ENCODE measurements at places on chromosomes 16 and 17.
A peak's percentile ranks its signal among the peaks of the same experiment; 100 is the strongest.

DNA sequence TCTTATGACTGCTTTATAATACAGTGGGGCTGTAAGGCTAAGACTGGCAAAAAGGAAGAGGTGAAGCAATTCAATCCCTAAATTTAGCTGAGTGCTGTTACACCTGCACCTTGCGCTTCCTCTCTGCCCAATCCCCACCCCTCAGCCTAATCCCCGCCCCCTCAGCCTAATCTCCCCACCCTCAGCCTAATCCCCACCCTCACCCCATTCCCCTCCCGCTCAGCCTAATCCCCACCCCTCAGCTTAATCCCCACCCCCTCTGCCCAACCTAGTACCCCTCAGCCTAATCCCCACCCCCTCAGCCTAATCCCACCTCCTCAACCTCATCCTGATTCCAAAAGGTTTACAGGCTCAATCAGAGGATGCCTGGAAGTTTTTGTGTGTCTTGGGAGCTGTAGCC lies 155.5 kb downstream of the PMP22 start:
- no peak for DNase-seq

- DNase-seq, result no peak
Observed at GRCh38 chr16:2809149-2809760, 7.8 kb upstream of the PRSS21 start.

- DNase-seq, result no peak
Observed at GRCh38 chr17:78669975-78670518, 92.9 kb upstream of the DNAH17 start.

DNA sequence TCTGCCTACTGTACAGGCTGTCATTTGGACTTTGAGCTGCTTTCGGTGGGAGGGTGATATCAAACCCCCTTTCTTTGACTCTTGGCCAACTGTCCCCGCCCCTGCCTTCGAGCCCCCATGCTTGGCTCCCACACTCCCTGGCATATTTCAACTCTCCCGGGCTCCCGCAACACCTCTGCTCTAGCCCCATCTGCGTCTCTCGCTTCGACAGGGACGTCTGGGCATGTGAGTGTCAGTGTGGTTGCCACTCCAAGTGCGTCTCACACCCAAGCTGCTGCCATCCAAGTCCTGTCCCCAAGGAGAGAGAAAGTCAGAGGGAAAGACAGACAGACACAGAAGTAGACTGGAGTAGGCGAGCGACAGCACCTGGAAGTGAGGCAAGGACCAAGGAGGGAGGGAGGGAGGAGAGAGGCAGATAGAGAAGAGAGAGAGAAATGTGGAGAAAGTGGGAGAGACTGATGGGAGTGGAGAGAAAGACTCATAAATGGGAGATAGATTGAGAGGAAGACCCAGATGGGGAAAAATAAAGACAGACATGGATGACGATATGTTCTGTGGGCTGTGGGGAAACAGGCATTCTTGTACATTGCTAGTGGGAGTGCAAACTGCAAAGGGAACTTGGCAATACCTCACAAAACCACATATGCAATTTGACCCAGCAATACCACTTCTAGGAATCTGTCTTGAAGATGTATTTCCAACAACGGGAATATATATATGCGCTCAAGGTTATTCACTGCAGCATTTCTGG lies 11.8 kb downstream of the STARD3 start:
- DNase-seq, result no peak

GRCh38 chr16:74570412-74571301 lies 36.3 kb downstream of the GLG1 start:
- DNase-seq, result no peak

DNA sequence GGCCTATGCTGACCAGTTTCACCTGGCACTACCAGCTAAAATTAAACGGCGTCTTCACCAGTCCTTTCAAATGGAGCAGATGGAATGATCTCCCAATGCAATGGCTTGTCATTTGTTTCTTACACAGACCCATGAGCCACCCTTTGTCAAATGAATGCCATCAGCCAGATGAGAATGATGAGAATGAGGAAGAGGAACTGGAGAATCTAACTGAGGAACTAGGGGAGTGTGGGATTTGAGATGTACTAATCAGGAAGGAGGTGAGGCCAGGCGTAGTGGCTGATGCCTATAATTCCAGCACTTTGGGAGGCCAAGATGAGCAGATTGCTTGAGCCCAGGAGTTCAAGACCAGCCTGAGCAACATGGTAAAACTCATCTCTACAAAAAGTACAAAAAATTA lies 116.4 kb downstream of the HS3ST3A1 start:
- DNase-seq, result no peak

DNA sequence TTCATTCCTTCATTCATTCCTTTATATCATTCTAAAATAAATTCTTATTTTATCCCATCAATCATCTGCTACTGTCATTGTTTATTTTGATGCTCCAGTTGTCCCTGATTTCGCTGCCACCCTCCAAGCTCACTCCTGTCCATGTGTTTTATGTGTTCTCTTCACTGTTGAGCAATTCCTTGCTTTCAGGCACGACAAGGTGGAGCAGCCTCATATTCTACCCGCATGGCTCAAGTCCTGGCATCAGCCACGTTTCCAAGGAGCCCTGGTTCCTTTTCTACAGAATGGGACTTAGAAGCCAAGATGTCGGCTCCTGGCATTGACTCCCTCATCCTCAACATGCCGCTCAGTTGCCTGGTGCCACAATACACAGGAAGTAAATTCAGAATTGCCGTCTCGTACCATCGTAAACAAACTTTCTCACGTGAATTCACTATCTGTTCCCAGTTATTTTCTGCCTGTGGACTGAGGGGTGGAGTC lies 139.0 kb downstream of the RPTOR start:
- DNase-seq, result no peak

DNA sequence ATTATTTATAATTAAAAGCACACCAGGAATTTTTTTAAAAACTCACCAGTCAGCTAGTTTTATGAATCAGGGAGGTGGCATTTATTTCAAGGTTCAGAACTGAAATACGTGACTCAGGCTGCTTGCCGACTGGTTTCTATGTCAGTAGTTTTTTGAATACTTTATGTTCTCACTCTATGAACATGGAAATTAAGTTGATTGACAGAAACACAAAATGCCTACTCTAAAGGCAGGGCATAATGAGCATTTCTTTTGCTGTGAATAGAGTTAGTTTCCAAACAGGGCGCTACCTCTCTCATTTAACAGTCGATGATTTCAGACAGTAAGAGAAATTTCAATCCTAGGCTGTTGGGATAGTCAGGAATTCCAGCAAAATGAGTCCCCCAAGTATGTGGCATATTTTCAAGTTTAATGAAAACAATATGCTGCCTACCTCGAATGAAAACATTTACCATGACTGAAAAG lies 6.7 kb downstream of the HS3ST3B1 start:
- DNase-seq, result no peak

DNA sequence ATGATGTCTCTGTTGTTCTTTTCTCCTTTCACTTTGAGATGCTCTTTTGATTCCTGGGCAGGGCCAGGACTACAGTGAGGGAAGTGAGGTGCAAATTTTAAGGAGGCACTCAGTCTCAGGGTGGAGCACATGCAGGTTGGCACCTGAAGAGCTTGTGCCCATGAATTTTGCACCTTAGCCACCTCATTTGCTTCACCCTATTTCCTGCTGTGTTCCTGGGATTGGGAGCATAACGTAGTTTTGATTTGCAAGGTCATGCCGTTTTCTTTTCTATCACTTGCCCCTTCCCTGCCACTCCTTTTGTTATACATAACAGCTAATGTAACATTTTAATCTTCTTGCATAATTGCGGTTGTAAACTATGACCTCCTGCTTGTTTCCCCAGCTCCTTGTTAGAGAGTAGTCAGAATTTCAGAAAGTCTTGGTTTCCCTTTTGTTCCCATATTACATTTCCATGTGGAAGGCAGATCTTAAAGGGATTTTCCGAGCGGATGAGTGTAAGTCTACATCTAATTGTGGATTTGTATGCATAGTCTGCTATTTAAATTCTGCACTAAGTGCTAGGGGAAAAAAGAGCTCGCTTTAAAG lies 9.8 kb downstream of the PMFBP1 start:
- no peak for DNase-seq

GRCh38 chr16:46774743-46775177 lies 26.6 kb upstream of the MYLK3 start:
- no peak for DNase-seq

GRCh38 chr17:78305801-78306200 lies 54.1 kb downstream of the SOCS3 start:
- no peak for DNase-seq

GRCh38 chr16:30698139-30698815 lies 694 bp upstream of the SRCAP start:
- DNase-seq, result peak; percentile 90

GRCh38 chr16:67016143-67016542 lies 12.8 kb upstream of the CBFB start:
- no peak for DNase-seq

DNA sequence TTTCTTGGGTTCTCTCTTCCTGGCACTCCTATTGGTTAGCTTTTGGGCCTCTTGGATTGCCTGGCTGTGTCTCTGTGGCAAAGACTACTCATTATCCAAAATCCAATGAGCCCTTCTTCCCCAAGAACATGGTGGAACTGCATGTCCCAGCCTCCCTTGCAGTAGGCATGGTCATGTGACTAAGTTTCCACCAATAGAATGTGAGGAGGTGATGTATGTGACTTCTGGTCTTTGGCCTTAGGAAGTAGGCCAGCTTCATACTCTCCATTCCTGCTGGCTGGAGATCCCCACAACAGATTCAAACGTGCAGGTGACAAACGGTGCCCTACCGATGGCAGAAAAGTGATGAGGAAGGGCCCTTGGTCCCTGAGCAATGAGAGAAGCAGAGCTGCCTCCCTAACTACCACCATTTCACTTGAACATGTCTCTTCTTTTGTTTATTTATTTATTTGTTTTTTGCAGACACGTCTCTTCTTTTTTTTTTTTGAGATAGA lies 17.3 kb upstream of the SPN start:
- DNase-seq, result no peak

- DNase-seq, result no peak
Observed at GRCh38 chr16:57537194-57537505, 779 bp upstream of the CCDC102A start.

GRCh38 chr17:38747463-38748148 lies 530 bp downstream of the PCGF2 start:
- DNase-seq, result no peak

- DNase-seq, result no peak
Observed at GRCh38 chr17:28527859-28528258, 21.7 kb downstream of the FOXN1 start.

DNA sequence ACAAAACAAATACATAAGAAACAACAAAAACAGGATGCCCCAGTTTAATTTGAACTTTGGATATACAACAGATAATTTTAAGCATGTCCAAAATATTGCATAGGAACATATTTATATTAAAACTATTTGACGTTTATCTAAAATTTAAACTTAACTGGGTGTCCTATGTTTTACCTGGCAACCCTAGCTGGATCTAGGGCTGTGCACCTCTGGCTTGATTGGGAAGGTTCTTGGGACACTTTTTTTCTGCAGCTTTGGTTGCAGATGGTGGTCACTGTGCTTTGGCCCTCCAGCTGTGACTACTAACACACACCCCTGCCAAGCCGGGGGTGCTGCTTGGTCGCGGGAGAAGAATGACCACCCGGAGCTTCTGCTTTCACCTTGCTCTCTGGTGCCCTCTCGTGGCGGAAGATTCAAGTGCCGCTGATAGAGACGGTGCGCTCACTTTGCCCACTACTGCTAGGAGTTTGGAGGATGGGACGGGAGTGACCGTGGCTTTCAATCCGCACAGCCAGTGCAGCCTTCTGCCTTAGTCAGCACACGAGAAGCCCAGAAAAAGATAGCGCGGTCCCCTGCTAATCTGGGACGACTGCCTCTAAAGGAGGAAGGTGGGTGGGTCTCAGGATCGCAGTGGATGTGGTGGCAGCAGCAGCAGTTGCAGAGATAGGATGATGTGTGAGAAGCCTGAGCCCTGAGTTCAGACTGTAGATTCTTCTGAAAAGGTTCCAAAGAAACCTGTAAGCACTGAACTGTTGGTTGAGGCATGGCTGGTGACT lies 6.7 kb downstream of the SPACA3 start:
- peak; percentile 29 for DNase-seq

- no peak for DNase-seq
Observed at GRCh38 chr16:68066763-68067162, 18.4 kb upstream of the NFATC3 start.

DNA sequence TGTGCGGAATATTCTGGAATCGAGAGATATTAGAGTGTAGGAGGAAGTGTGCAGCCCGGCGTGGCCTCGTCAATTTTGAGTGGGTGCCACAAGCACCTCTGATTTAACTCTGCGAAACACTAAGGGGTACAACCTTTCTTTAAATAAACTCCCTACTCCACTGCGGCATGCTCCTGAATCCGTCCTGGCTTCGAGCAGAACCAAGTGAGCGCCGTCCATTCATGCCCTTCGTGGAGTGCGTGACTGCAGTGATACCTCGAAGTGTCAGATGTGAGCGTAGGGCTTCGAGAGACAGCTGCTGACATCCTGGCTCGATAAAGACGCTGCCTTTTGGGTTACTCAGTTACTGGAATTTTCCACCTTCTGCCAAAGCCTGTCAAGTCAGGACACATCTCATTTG lies 128.8 kb downstream of the FOXL1 start:
- DNase-seq, result no peak

DNA sequence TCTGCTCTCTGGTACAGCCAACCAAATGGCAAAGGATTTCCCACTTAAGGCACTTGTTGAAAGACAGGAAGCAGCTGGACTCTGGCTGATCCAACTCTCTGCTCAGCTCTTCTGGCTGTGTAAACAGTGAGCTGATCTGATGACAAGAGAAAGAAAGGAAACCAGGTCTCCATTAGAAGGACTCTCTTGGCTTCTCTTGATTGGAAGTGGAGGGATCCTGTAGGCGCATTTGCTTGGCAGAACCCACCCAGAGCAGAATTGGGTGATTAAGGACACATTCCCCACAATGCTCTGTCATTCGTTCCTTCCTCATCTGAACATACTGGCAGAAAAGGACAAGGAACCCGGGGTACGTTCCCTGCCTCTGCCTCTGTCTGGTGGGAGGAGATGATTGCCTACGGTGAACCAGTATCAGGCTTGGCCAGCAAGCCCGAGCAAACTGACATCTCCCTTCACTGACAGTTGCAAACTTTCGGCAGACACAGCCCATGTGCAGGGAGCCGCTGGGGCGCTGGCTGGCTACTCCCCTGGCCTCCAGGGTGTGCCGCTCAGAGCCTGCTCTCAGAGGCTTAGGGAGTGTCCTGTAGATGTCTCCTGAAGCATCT lies 29.1 kb downstream of the LDHD start:
- DNase-seq, result no peak

GRCh38 chr16:61050547-61050946 lies 985.7 kb downstream of the CDH8 start:
- DNase-seq, result no peak
